ENCODE measurements at places on chromosomes 12 and 14.

DNA sequence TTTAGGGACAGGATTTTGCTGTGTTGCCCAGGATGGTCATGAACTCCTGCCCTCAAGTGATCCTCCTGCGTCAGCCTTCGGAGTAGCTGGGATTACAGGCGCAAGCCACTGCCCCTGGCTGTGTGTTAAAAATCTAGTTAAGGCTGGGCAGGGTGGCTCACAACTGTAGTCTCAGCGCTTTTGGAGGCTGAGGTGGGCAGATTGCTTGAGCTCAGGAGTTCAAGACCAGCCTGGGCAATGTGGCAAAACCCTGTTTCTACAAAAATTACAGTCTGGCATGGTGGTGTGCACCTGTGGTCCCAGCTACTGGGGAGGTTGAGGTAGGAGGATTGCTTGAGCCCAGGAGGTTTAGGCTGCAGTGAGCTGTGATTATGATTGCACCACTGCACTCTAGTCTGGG is 9.2 kb downstream of the DDIT3 start:
- DNase-seq = no peak

DNA sequence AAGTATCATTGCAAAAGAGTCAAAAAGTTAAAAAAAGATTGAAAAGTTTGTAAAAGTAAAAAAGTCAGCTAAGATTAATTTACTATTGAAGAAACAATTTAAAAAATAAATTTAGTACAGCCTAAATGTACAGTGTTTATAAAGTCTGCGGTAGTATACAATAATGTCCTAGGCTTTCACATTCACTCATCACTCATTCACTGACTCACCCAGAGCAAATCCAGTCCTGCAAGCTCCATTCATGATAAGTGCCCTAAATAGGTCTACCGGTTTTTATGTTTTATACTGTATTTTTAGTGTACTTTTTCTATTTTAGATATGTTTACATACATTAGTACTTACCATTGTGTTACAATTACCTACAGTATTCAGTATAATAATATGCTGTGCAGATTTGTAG is 43.9 kb upstream of the ABCC9 start:
- DNase-seq = no peak

- no peak for DNase-seq
Observed at GRCh38 chr14:24928386-24928900, 121.5 kb downstream of the STXBP6 start.

GRCh38 chr12:62930546-62931425 is 4.2 kb downstream of the PPM1H start:
- DNase-seq = no peak

- no peak for DNase-seq
Observed at GRCh38 chr14:75831952-75832351, 149.8 kb downstream of the TGFB3 start.

DNA sequence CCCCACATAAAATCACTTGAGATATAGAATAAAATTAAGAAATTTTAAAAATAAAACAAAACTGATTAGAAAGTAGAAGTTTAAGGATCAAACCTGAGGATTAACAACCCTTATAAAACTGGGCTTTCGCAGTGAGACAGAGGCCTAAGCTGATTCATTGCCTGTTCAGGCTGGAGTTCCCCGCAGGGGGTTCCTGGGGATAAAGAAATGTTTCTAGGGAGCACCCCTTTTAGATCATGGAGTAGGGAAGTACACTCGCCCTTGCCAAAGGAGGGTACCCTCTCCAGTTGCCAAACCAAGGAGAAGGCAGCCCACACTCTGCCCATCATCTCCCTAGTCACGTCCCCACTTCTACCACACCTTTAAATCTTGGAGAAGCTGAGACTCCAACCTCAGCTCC is 6.8 kb downstream of the GLIPR1 start:
- DNase-seq = no peak

GRCh38 chr12:131716282-131716681 is 5.4 kb downstream of the SFSWAP start:
- no peak for DNase-seq

DNA sequence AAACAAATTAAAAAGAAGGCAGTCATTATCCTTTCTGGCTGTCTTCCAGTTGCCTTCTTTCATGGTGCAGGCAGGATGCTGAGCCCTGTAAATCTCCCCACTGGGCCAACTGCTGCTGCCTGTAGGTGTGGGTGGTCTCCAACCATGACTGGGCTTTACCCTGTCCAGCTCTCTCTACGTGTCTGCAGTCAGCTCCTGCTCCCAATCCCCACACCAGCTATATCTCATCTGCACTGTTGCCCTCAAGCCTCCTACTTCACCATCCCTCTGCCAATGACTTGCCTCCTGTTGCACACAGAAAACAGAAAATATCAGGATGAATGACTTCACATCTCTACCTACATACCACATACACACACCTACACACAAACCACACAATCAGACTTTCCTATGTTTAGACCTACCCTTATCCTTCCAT is 39.7 kb upstream of the PSMA6 start:
- no peak for DNase-seq

DNA sequence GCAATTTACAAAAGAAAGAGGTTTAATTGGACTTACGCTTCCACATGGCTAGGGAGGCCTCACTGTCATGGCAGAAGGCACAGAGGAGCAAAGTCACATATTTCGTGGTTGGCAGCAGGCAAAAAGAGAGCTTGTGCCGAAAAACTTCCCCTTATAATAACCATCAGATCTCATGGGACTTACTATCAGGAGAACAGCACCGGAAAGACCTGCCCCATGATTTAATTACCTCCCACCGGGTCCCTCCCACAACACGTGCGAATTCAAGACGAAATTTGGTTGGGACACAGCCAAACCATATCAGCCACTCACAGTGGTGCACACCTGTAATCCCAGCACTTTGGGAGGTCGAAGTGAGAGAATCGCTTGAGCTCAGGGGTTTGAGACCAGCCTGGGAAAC is 68.5 kb downstream of the FBXL14 start:
- DNase-seq = no peak

DNA sequence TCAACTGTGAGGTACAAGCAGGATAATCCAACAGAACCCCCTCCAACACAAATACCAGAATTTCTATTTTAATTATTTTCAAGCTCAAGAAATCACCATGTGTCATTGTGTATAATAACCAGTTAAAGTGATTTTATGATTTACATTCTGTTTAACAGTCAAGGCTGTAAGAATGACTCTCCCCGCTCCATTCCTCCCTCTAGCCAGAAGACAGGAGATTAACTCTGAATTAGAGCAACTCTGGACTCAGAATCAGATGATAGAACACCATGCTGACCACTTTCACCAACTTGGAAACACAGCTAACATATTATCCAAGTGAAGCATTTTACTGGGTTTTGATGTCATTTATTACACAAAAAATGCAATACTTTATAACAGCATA is 71.9 kb downstream of the ATP2B1 start:
- DNase-seq = no peak

GRCh38 chr12:111437816-111438454 is 32.2 kb downstream of the SH2B3 start:
- no peak for DNase-seq

- no peak for DNase-seq
Observed at GRCh38 chr12:1590221-1590979, 4.0 kb downstream of the FBXL14 start.

DNA sequence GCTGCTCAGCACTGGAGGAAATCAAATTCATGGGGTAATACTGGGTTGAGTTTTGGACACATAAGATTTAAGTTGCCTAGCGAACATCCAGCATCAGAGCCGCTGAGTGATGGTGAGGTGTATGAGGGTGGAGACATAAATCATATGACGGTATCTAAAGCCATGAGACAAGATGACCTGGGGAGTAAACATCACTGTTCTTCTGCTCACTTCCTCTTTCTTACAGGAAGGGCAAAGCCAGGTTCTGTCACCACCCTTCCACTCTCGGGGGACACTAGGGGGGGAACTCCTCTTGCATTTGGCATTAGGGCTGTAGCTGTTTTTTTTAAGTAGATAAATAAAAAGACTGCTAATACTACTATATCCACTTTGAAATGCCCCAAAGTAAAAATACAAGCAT is 24.0 kb downstream of the PRDM4 start:
- peak; percentile 70 for DNase-seq

DNA sequence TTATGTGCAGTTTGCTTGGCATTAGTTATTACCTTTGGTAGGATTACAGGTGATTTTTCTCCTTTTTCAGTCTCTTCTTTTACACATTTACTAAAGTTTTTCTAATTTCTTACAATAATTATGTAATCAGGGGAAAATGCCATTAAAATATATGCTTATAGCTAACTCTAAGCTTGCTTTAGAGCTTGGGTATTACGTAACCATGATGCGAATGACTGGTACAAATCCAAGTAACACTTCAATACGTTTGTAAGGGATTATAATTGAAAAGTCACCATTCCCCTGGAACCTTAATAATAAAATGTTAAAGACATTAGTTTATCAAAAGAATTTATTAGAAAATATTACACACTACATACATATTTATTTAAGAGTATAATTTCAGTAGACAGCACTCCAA is 71.6 kb downstream of the SCAF11 start:
- no peak for DNase-seq

DNA sequence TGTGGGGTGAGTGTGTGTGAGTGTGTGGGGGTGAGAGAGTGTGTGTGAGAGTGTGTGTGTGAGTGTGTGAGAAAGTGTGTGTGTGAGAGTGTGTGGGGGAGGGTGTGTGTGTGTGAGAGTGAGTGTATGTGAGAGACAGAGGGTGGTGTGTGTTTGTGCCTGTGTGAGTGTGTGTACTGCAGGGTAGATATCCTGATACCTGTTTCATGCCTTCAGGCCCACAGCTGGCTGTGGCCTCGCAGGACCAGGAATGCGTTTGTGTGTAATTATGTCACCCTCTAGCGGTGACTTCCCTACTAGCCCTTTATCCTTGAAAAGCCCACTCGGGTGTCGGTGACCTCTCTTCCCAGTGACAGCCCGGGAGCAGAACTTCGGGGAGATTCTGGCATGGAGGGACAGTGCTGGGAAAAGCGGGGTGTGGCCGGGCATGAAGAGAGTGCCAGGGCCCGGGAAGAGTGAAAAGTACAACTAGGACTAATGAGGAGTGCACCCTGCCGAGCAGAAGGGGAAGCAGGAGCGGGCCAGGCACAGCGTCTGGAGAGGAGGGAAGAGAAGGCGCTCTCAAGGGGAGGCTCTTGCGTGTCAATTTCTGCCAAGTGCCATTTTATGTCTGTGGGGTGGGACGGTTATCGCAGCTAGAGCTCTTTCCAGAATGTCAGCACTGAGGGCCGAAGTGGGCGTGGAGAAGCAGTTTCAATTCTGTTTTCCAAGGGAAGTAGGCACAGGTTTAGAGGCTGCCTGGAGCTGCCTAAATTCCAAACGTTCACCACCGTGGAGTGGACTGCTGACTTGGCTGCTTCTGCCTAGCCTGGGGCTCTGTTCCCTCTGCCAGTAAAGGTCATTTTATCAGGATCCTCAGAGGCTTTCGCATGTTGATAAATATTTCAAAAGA is 11.0 kb upstream of the FBXL14 start:
- peak; percentile 57 for DNase-seq

DNA sequence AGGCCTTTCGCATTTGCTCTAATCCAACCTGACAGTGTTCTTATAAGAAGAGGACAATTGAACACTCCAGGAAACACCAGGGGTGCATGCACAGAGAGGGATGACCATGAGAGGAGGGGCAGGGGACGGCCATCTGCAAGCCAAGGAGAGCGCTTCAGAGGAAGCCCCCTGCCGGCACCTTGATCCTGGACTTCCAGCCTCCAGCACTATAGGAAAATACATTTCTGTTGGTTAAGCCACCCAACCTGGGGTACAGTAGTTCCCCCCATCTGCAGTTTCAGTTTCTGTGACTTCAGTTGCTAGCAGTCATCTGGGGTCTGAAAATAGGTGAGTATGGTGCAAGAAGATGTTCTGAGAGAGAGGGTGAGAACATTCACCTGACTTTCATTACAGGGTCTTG is 64.7 kb downstream of the CLMN start:
- no peak for DNase-seq

GRCh38 chr14:105144666-105145380 is 23.8 kb downstream of the JAG2 start:
- peak; percentile 22 for DNase-seq

DNA sequence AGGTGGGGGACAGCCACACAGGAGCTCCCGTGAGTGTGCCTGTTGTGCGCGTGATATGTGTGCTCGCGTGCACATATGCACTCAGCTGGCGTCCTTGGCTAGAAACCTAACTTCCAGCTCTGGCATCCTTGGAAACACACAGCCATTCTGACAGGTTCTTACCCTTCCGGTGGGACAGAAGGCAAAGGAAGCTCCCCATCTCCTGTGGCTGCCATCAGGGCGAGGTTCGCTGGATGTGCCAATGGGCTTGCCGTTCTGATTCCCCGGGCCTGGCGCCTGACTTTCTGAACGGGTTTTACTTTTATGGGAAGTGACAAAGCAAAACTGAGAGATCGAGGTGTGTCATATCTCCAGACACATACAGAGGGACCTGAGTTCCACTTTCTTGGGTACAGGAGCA is 124.7 kb downstream of the PAPOLA start:
- DNase-seq = no peak

DNA sequence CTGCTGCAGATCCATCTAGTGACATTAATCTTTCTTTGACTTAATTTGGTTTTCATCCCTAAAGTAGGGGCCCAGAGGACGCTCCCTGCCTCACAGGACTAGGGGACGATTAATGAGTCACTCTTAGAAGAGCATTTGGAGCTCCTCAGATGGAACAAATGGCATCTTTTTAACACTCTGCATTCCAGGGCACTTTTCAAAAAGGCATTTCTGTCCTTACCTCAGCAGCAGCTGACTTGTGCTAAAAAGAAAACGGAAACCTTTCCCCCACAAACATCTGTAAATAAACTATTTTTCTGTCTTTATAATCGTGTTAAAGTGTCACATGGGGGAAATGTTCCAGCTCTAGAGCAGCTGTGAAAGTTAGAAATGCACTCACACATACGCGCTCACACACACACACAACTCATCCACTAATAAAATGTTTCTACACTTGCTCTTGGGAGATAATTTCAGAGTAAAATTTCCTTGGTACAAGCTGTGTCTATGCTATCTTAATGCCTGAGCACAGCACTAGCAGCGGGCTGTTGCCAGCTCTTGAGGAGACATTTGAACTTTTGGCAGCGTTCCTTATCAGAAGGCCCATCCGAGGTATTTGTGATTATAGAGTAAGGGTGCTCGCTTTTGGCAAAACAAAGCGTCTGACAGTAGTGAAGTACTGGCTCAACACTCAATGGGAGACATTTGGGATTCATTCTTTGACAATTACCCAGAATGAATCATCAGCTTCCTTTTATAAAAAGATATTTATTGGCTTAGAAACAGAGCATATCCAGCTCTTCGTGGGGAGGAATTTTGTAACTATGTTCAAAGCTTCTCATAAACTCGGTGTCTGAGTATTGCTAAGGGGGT is 141.3 kb downstream of the PLXNC1 start:
- DNase-seq = no peak

GRCh38 chr12:12902036-12902435 is 10.7 kb downstream of the GPRC5A start:
- DNase-seq = no peak

All from GM13977 (cell line).